A549 treated with GW870086 at 1 μM for 4 hours (cell line): ENCODE measurements at places on chromosomes 2 and 18. TPM values are rescaled to one million over a fixed set of nuclear protein-coding genes. Genes with fewer than 3 reads are reported as not detected.

ONECUT2 gene
- 0.25 to 0.61 TPM (median 0.34 TPM) in 5 replicates for total RNA-seq

UGT1A8 gene
- 0.07 to 0.28 TPM in 2 of 5 replicates, not detected in the others for total RNA-seq

HOXD8 gene
- total RNA-seq, result 4.4 to 6.2 TPM (median 4.8 TPM) in 5 replicates

TEKT4 gene
- total RNA-seq, result not detected in 5 replicates

DAPL1 gene
- total RNA-seq, result not detected in 5 replicates
